ENCODE measurements at places on chromosomes 6 and 20.

DNA sequence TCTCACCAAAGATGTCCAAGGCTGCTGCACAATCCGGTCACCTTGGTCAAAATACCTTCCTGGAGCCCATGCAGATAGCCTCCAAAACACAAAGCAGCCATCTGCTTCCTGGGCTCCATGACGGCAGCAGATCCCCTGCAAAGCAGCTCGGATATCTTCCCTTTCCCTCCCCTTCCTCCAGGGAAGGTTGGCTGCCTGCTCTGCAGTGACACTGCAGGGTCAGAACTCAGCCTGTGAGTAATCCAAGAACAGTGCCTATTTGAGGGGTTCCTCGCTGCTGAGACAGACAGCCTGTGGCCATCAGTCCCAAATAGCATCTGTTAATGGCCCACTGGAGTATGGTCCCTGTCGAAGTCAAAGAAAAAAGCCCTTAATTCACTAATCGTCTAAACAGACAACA, 270.8 kb downstream of the PREX1 start:
- no peak for DNase-seq

- no peak for DNase-seq
These were observed 6.3 kb upstream of the NAA20 start for GRCh38 chr20:20010639-20011500.

DNA sequence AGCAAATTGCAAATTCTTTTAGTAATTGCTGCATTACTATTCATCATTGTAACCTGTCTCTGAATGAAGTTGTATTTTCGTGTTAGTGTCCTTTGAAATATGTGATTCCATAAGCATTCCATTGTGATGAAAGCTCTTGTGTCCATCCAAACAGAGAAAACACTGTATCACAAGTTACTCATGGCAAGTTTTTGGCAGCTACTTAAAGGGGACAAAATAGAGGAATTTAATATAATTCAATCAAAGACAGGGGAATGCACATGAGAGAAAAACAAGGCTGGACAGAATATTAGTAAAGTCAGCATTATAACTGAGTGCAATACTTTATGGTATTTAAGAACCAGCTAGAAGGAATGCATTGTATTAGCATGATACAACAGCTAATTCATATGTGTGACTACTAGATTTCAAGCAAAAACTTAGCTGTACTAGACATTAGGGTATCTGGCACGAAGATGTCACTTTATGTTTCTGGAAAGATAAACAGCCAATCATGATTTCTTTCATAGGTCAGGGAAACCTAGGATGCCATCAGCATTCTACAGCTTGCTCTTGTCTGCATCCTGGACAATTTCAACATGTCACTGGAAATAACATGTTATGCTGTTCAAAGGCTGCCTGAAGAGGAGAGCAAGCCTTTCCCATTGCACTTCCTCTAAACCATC, 270.6 kb upstream of the MARCKS start:
- DNase-seq: no peak

DNA sequence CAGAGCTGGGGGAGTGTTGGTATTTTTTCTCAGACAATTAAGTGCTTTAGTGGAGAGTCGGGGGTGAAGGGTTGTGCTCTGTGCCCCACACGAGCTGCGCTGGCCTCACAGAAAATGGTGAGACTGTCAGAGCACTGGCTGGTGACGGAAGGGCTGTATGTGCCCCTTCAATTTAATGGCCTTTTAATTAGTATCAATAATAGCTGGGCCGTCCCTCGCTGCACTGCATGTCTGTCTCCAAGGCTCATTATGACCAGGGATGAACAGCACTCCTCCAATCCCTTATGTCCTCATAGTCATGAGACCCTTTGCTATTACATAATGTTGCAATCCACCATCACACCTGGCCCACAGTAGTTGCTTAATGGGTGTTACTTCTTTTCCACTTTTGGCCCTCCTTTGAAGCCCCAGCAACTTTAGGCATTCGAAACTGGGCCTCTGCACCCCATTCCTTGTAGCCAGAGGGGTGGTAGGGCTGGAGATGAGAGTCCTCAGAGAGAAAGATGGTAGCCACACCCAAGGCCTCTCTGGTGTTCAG, 9.5 kb upstream of the RALY start:
- DNase-seq: no peak

DNA sequence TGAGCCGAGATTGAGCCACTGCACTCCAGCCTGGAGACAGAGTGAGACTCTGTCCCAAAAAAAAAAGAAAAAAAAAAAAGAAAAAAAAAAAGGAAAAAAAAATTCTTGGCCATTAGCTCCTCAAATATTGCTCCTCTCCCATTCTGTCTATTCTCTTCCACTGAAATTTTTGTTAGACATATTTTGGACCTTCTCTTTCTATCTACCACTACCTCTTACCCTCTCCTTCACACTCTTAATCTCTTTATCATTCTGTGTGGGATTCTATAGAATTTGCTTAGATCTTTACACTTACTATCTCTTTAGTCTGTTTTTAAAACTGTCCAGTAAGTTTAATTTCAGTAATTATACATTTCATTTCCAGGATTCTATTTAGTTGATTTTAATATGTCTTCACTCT, 85.0 kb downstream of the IRAK1BP1 start:
- DNase-seq: no peak
